Stimulated activated CD8-positive, alpha-beta memory T cell treated with anti-CD3 and anti-CD28 coated beads, Interleukin-2, amount 100 ng/mL, for 1 hour (primary cell): ENCODE measurements at places on chromosomes 4 and X.

GRCh38 chr4:17964576-17964975 is 57.0 kb downstream of the LCORL start:
- DNase-seq = no peak

DNA sequence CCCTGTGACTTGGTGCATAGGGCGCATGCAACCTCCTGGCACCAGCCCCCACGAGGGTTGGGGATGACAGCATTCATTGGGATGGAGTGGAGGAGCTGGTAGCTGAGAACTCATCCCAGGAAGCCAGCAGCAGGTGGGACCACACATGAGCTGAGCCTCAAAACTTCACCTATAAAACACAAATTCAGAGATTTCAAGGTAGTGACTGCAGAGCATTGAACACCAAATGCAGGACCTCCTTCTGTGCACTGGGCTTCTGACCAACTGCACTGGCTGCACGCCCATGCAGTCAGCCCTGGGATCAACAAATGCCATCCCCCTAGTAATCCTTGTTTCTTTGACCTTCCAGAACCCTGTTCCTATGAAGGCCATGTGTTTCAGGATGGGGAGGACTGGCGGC is 197.8 kb downstream of the FRAS1 start:
- DNase-seq = no peak

DNA sequence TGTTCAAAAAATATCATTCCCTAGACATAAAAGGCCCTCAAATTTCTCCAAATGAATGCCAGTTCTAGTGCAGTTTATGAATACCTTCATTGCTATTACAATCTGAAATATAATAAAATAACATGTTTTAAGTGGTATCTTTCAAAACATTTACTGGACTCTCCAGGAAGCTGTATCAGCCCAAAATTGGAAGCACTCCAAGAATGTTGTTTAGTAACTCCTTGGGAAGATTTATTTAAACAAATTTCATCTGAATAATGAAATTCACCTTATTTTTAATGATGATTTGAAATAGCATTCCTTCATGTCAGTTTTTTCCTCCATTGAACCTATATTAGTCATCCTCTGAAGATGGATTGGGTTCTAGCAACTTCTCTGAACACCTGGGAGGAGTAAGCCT is 217.2 kb upstream of the PCDH18 start:
- no peak for DNase-seq

DNA sequence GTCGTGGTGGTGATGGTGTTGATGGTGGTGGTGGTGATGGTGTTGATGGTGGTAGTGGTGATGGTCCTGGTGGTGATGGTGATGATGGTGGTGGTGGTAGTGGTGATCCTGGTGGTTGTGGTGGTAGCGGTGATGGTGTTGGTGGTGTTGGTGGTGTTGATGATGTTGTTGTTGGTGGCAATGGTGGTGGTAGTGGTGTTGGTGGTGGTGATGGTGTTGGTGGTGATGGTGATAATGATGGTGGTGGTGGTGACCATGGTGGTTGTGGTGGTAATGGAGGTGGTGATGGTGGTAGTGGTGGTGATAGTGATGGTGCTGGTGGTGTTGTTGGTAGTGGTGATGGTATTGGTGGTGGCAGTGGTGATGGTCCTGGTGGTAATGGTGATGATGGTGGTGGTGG is 49.1 kb downstream of the TLR10 start:
- DNase-seq = no peak

DNA sequence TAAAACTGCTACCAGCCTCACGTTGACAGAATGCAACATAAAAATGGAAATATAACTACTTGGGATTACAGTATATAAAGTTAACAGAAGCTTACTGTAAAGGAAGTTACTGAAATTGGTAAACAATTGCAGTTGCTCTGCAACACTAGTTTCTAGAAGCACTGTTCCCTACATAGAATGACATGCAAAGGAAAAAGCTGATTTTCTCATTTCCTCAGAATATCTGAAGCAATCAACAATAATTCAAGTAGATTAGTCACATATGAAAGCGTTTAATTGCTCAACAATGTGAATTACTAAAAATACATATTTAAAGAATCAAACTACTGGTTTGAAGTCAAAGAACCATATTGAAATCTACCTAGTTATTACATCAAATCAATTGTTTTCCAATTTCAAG is 31.8 kb downstream of the PDGFC start:
- no peak for DNase-seq
